ENCODE measurements at places on chromosomes 3 and 15. TPM values are rescaled to one million over a fixed set of nuclear protein-coding genes. Genes with fewer than 3 reads are reported as not detected.

The TMF1 gene
- polyA plus RNA-seq, result 25.5 TPM

The GOLGA8M gene
- polyA plus RNA-seq, result 0.74 TPM

The PCOLCE2 gene
- 2.8 TPM for polyA plus RNA-seq

The WDR5B gene
- 4.8 TPM for polyA plus RNA-seq

The FBN1 gene
- 166 TPM for polyA plus RNA-seq

The PPP4R2 gene
- polyA plus RNA-seq, result 67.4 TPM

The ERC2 gene
- polyA plus RNA-seq, result 2.4 TPM

The TM4SF18 gene
- polyA plus RNA-seq, result 20.6 TPM

GRCh38 chr15:61500951-61501620 lies 272.0 kb upstream of the RORA start:
- DNase-seq, result no peak

DNA sequence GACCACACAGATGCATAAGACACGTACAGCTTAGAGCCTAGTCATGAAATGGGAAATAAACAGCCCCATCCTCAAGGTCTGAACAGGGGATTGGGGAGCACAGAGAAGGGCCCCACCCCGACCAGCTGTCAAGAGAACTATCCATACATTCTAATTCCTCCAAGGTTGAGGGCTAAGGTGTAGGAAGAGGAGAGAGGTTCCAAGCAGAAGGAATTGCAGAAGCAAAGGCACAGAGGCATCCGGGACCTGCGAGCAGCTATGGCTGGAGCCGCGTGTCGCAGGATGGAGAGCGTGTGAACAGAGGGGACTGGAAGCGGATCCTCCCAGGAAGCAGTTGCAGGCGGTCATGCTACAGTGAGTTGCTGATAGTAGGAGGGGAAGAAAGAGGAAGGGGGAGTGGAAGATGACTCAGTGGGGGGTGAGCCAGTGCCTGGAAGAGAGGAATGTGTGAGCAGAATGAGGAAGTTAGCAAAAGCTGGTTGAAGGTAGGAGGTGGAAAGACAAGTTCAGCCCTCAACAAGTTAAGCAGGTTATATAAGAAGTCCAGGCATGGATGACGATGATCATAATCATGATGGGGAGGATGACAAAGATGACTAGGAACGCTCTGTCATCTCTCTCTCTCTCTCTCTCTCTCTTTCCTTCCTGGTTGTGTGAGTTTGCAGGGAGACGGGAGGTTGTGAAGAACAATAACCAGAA lies 89.7 kb downstream of the LIPC start:
- no peak for DNase-seq

GRCh38 chr3:122508135-122508914 lies 6.4 kb downstream of the KPNA1 start:
- no peak for DNase-seq

- DNase-seq, result no peak
Observed at GRCh38 chr3:59517388-59517787, 467.6 kb upstream of the CFAP20DC start.

DNA sequence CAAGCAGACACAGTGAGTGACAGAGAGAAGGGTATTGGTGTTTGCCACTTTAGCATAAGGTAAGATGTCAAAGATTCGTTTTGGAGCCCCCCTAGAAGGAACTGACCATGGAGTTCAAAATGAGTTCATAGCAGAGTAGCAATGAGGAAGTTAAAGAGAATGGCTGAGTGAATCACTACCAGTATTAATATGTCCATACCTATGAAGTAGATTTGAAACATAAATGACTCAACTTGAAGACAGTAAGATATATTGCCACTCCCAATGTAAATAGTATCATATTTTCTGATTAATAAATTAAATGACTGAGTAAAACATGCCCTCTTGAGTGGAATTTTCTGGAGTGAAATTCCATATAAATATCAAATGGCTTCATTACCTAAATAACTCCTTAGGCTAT lies 675.1 kb downstream of the NLGN1 start:
- DNase-seq, result no peak

DNA sequence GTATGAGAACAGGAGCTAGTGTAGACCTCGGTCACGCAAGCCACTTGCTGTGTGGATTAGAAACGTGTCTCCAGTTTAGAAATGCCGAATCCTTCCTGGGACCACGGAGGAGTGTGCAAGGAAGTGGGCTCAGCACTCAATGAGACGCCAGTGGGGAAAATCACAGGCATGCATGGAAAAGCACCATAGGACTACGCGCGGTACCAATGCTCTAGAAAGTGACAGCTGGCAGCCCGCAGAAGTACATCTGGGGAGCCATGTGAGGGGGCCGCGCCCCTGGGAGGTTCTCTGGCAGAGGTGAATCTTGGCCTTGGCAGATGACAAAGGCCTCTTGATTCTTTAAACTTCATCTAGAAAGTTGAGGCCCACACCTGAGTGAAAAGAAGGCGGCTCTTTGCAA lies 99.3 kb downstream of the LRRK1 start:
- no peak for DNase-seq

DNA sequence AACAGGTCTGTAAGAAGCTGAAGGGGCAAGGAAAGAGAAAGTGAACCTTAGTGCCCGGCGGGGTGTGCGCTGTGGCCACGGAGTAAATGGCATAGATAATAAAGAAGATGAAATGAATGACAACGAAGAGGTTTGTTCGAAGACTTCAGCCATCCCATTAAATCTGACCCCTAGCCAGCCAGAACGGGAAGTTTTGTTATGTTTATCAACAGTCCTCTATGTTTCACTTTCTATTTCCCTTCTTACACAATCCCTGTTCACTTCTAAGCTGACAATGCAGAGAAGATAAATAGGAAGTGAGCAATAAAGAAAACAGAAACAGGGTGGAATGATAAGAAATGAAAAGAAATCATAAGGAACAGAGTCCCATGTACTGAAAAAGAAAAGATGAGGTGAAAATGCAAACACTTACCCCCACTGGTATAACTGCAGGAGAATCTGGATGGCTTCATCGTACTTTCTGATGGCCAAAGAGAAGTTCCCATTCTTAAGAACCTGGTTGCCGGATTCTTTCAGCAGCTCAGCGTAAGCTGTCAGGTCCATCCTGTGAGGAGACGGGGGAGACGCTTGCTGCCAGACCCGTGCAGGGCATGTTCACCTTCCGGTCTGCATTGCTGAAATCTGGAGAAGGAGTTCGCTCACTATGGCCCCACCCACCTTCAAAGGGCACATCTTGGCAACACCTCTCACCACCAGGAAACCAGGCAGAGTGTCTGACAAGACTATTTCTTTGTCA lies 36.8 kb downstream of the TRANK1 start:
- peak; percentile 37 for DNase-seq

DNA sequence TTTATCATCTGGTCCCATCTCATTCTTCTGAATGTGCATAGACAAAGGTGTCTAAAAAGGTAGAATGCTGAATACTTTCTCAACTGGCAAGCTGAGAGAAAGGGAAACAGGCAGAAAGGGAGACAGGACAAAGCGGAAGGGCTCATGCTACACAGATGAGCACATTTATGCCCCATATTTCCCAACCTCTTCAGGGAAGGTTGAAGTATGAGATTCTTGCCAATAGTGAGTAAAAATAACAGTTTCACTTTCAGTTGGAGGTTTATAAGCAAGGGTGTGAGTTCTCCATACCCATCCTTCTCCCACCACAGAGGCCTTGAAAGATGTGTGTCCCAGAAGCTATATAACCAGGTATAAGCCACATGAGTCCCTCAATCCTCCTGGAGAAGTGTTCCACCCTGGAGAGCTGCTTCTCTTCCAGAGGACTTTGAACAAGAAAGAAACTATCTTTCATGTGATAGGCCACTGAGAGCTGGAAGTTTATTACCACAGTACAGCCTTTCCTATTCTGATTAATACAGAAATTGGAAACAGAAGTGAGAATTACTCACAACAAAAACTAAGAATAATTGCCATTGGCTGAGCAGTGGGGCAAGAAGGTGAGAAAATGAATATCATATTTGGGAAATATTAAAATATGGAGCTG lies 709.4 kb upstream of the NR2F2 start:
- DNase-seq, result no peak

DNA sequence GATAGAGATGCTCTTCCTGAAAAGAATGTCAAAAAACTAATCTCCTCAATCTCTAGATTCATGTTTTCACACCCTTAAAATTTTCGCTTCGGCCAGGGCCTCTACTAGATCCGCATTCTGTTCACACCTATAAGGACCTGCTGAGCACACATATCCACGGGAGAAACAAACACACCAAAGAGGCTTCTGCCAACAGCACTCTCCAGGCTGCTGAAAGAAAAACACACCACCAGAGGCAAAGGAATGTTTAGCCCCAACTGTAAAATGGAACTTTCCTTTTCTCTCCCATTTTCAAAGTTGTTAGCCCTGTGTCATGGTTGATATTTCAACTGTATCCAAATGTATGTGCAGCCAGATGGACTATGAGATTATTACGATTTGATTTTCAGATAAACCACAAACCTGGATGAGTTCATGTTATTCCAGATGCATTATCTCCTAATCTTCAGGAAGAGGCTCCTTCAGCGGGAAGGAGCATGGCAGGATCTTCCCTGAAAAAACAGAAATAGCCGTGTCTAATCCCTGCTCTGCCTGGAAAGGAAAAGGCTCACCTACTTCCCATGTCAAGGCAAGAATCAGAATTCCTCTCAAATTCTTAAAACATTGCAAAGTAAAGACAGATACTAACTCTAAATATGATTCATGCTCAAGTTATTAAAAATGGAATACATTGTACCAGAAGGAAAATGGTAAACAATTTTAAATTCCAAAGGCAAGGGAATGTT lies 442.7 kb upstream of the NR2F2 start:
- no peak for DNase-seq

DNA sequence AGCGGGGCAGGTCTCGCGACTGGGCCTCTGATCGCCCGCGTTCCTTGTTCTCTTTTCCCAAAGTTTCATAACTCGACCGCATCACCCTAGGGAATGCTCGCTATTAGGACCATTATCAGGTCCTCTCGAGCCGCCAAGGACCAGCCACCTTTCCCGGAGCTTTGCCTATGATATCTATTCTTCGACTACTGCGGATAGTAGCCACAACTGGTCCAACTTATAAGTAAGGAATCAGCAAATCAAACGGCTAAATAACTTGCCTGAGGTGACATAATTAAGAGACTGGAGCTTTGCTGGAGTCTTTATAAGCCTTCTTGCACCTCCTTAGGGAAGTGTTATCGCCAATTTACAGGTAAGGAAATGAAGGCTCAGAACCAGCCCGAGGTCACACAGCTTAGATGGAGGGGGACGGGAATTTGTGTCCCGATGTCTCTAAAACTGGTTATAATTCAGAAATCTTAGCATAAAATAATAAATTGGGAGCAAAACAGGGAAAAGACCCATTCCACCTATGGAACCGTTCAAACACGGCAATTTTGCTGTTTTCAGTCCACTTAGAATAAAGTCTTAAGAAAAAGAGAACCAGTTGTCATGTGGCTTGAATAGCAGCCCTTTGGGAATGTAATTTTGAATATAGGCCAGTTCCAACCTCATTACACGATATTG lies 479 bp upstream of the PLD1 start:
- DNase-seq, result peak; percentile 87

GRCh38 chr3:34362910-34363309 lies 564.5 kb downstream of the PDCD6IP start:
- no peak for DNase-seq

DNA sequence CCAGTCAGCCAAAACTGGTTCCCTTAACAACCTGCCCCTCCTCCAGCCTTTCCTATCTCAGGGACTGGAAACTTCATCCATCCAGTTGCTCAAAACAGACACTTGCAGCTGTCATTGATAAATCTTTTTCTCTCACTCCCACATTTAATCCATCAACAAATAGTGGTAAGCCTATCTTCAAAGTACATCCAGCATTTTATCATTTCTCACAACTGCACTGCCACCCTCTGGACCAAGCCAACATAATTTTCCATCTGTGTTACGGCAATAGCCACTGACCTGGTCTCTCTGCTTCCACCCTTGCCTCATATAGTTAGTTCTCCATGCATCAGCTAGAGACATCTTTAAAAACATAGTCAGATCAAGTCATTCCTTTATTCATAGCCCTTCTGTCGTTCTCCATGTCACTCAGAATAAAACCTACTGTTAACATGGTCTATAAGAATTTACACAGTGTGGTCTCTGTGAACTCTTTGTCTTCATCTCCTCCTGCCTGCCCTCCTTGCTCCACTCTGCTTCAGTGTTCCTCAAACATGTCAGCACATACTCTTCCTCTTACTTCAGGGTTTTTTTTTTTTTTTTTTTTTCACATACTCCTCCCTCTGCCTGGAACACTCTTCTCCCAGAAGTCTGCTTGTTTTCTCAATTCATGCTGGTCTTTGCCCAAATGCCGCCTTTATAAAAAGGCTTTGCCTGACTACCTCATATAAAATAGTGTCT lies 102.5 kb upstream of the COL6A5 start:
- DNase-seq, result peak; percentile 35

DNA sequence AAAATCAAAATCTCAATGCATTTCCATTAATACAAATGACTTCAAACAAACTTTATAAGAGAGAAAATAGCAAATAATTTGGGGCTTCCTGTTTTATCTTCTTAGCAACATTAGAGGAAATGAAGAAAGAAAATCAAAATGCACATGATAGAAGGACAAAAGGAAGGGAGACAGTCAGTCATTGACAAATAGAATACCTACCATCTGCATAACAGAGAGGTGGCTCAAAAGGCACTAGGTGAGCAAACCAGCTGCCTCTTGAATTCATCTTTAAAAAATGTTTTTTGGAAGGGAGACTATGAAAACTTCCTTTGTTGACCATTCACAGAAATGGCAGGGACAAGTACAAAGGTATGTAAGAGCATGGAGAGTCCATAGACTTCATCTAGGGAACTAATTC lies 9.4 kb downstream of the NMNAT3 start:
- no peak for DNase-seq

GRCh38 chr3:72244396-72244795 lies 459.4 kb upstream of the PROK2 start:
- DNase-seq, result no peak

- no peak for DNase-seq
Observed at GRCh38 chr3:10473581-10474274, 31.7 kb downstream of the ATP2B2 start.
